ENCODE measurements at places on chromosomes 12 and 14. TPM values are rescaled to one million over a fixed set of nuclear protein-coding genes. Genes with fewer than 3 reads are reported as not detected.

GRCh38 chr12:59833408-59833807, 237.6 kb downstream of the SLC16A7 start:
- H3K27me3 ChIP-seq: no peaks in the 10 kb centered on the region
- DNase-seq: no peak
- H3K27ac ChIP-seq: no peak overlapping the region
- H3K4me3 ChIP-seq: no peak overlapping the region
- no peaks in the 10 kb centered on the region for H3K4me1 ChIP-seq

The CPNE6 gene
- not detected for total RNA-seq

GRCh38 chr14:64126548-64126947, 167.6 kb downstream of the ESR2 start:
- H3K36me3 ChIP-seq: no peaks in the 10 kb centered on the region
- H3K27me3 ChIP-seq: no peaks in the 10 kb centered on the region
- no peaks in the 10 kb centered on the region for H3K4me1 ChIP-seq
- H3K27ac ChIP-seq: no peak overlapping the region

The TEX52 gene
- total RNA-seq: not detected

- H3K4me3 ChIP-seq: no peak overlapping the region
- no peaks in the 10 kb centered on the region for H3K4me1 ChIP-seq
- no peaks in the 10 kb centered on the region for H3K27me3 ChIP-seq
- H3K36me3 ChIP-seq: no peaks in the 10 kb centered on the region
- DNase-seq: no peak
These were observed 45.6 kb downstream of the GUCY2C start for GRCh38 chr12:14650789-14651188.

GRCh38 chr12:123038486-123038885, 58.0 kb downstream of the ARL6IP4 start:
- no peaks in the 10 kb centered on the region for H3K36me3 ChIP-seq
- H3K27ac ChIP-seq: no peak overlapping the region
- no peaks in the 10 kb centered on the region for H3K27me3 ChIP-seq

- no peak overlapping the region for H3K4me3 ChIP-seq
- no peaks in the 10 kb centered on the region for H3K27me3 ChIP-seq
- H3K36me3 ChIP-seq: 0 out of 2 replicates have a peak, but pooled peaks cover 2% of the 10 kb centered on the region
These were observed 55.2 kb downstream of the WDR20 start for GRCh38 chr14:102194856-102195255.

The SFSWAP gene
- total RNA-seq: 41.6 TPM

- no peak for DNase-seq
- no peaks in the 10 kb centered on the region for H3K4me1 ChIP-seq
- H3K27ac ChIP-seq: no peak overlapping the region
- H3K4me3 ChIP-seq: no peak overlapping the region
- no peaks in the 10 kb centered on the region for H3K36me3 ChIP-seq
- no peaks in the 10 kb centered on the region for H3K27me3 ChIP-seq
These were observed 127.2 kb downstream of the TMEM132C start for GRCh38 chr12:128394137-128394536.

GRCh38 chr14:42710071-42710470, 1103.4 kb downstream of the LRFN5 start:
- H3K4me3 ChIP-seq: no peak overlapping the region
- H3K27ac ChIP-seq: no peak overlapping the region
- H3K27me3 ChIP-seq: no peaks in the 10 kb centered on the region
- H3K36me3 ChIP-seq: no peaks in the 10 kb centered on the region
- no peak for DNase-seq
- H3K4me1 ChIP-seq: no peaks in the 10 kb centered on the region
